ENCODE measurements at places on chromosomes 12 and 14. TPM values are rescaled to one million over a fixed set of nuclear protein-coding genes. Genes with fewer than 3 reads are reported as not detected.

The PRKD1 gene
- 2.4 TPM for total RNA-seq

The VRK1 gene
- 24.2 TPM for total RNA-seq

The TTC8 gene
- 40.8 TPM for total RNA-seq

The CLEC9A gene
- total RNA-seq, result not detected

The SPTB gene
- total RNA-seq, result 1.5 TPM

The CCDC177 gene
- 0.02 TPM for total RNA-seq

The COL2A1 gene
- total RNA-seq, result 0.13 TPM

The PCK2 gene
- total RNA-seq, result 20.7 TPM

The BEGAIN gene
- total RNA-seq, result 7.2 TPM
